ENCODE measurements at places on chromosomes 2 and 18.

DNA sequence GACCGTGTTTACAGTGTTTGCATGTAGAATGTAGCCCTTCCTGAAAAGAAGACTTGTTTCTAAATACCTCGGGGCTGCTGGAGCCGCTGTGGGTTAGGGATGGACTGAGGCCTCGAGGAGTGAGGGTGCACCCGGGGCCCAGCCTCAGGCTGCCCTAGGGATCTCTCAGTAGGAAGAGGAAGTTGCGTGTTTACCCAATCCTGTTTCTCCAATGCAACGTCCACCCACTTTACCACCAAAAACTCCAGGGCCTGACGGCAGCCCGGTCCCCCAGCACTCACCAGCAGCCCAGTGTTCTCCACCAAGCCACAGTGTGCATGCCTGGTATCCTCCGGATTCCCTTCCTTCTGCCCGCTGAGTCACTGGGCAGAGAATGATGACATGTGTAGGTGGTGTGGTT, 255.8 kb downstream of the GLI2 start:
- DNase-seq, result no peak

- no peak for DNase-seq
Observed at GRCh38 chr2:40371525-40372282, 80.2 kb downstream of the SLC8A1 start.

DNA sequence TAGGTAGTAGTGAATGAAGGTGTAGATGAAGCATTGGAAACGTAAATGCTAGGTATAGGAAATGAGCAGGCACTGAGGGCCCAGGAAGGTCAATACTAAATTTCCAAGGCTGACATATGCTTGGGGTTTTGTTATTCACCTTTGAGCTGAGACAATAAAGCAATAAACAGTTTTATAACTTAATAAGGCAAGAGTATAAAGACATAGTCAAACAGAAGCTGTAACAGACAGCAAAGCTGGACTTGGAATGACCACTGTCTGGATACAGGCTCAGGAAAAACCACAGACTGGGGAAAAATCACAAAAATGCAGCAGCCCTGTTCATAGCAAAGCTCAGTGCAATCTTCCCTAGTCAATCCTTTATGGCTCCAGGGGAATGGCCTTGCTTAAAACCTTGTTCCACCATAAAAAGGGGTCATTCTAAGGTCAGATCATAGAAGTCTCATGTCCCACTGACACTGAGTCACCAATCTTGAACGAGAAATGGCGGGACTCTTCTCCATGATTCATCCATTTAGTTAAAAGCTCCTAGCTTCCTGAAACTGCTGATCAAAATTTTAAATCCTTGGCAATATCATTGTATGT, 493.3 kb downstream of the CMPK2 start:
- no peak for DNase-seq

- DNase-seq, result no peak
Observed at GRCh38 chr2:240917684-240918257, 11.6 kb downstream of the CROCC2 start.

GRCh38 chr18:60740313-60740712, 367.7 kb upstream of the MC4R start:
- DNase-seq, result no peak

DNA sequence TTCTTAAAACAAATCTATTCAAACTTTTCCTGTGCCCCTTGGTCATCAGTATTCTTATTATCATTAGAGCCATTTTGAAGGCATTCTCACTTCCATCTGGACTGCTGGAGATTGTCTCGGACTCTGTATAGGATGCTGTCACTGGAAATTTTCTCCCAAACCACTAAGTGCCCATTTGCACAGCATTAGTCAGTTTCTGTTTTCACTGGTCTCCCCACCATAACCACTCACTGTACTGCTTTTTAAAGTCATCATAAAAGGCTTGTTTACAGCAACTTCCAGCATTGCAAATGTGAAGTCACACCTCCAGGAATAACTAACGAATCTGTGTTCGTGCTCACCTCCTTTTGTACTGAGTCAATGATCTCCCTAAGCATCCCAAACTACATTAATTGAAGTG, 150.9 kb upstream of the SERTAD2 start:
- DNase-seq, result no peak

- no peak for DNase-seq
Observed at GRCh38 chr2:105142239-105142638, 99.3 kb upstream of the GPR45 start.
